HFF-Myc (cell line): ENCODE measurements at places on chromosomes 3 and 15.

DNA sequence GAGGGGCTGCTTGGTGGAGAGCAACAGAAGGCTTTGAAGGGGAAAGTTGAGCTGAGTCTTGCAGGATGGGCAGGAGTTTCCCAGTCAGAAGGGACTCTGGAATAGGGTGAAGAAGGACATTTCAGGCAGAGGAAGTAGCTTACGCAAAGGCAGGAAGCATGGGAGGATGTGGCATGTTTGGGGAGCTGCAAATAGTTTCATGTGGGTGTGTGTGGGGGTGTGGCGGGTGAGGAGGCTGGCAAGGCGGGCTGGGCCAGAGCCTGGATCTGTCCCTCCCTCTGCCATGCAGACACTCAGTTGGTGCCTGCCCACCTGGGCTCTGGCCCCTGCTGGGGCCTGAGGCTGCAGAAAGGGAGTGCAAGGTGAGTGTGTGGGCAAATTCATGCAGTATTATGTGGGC lies 10.4 kb downstream of the TEX264 start:
- no peak for DNase-seq

GRCh38 chr15:91110407-91110806 lies 10.3 kb downstream of the SV2B start:
- DNase-seq, result no peak

DNA sequence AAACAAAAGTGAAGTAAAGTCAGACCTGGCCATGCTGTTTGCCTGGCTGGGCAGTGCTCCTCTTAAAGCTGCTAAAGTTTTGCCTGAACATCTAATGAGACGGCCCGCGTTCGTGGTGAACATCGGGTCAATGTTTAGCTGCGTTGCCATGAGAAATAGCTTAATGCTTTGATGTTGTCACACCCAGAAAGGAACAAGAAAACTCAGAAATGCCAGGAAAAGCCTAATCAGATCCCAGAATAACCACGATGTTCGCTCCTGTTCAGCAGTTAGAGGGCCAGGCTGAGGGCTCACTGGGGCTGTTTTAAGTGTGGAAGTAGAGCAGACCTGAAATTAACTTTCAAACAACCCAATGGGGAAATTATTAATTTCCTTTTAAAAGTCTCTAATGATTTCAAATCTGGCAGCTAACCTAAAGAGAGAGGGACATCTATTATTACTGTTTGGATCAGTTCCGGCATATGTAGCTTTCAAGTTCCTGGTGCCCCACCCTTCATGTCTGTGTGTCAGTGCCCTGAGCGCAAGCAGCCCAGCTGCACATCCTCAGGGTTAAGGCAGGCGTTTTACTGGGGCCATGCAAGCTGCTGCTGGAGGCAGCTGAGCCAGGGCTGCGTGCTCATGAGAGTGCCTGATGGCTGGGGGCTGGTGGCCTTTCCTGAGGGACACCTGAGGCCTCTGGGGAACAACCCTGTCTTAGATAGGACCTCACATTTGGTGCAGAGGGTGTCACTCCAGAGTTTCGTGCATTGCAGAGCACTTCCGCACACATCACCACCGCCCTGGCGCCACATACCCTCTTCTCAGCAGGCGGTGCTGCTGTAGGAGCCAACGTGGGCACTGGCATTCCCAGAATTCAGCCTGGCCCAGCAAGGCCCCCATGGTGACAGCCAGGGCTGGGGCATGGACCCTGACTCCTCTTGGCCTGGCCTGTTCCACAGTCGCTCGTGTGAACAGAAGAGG lies 76.6 kb downstream of the LRRK1 start:
- no peak for DNase-seq

DNA sequence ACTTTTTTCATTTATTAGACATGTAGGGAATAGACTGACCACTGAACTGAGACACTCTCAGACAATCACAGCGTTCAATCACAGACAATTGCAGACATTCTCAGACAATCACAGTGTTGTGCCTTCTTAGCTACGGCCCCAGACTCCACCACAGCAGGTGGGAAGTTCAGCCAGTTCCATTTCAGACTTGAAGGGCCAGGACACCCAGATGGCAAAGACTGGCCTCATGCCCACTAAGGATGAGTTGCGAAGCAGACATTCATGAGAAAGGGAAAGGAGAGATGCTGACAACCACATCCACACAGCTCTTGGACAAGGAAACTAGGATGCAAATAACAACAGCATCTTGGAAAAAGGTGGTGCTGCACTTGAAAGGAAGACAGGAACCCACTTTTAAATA lies 21.9 kb upstream of the ALDH1L1 start:
- no peak for DNase-seq

DNA sequence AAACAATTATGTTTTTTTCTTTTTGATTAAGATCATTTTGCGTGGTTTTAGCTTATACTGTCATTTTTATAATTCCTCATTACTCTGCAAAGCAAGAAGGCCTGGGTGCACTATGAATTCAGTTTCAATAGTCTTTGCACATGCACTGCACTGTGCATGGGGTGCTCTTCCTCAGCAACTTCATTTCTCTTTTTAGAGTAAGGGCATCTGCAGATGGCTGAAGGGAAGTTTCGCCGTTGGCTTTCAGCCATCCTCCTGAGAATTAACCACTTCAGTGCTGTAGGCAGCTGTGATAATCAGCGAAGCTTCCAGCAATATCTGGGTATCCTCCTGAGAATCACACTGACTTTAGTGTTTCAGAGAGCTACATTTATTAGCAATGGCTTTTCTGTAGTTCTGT lies 284.8 kb downstream of the GBE1 start:
- no peak for DNase-seq

DNA sequence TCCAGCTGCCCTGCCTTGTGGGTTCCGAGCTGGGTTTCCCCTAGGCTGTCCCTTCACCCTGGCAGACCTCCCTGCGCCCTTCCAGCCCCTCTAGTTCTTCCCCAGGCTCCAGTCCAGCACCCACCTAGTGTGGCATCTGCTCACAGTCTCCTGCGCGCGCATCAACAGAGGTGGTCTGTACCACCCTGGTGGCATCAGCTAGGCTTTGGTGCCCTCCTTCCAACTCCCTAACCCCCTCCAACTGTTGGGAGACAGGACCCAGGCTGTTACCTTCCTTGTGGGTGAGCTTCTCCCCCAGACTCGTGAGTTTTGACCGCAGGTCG lies 8.0 kb downstream of the CALML4 start:
- no peak for DNase-seq

GRCh38 chr3:119731560-119732343 lies 28.9 kb downstream of the CFAP91 start:
- DNase-seq, result no peak

DNA sequence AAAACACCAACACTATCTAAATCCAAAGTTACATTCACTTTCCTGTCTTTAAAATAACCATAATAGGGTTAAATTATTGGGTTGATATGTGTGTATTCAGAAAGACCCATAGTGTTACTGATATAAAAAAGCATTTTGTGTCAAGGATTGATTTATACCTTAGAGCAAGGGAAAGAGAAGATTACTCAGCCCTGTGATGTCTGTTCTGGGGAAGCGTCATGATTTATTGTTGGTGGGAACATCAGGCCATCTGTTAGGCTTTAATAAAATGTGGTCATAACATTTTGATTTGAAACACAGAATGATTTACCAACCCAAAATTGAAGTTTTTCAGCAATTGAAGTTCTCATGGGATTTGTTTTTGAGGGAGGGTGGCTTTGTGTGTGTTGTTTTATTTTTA lies 33.2 kb downstream of the SIDT1 start:
- no peak for DNase-seq

GRCh38 chr3:151578495-151578894 lies 117.6 kb upstream of the IGSF10 start:
- DNase-seq, result no peak

DNA sequence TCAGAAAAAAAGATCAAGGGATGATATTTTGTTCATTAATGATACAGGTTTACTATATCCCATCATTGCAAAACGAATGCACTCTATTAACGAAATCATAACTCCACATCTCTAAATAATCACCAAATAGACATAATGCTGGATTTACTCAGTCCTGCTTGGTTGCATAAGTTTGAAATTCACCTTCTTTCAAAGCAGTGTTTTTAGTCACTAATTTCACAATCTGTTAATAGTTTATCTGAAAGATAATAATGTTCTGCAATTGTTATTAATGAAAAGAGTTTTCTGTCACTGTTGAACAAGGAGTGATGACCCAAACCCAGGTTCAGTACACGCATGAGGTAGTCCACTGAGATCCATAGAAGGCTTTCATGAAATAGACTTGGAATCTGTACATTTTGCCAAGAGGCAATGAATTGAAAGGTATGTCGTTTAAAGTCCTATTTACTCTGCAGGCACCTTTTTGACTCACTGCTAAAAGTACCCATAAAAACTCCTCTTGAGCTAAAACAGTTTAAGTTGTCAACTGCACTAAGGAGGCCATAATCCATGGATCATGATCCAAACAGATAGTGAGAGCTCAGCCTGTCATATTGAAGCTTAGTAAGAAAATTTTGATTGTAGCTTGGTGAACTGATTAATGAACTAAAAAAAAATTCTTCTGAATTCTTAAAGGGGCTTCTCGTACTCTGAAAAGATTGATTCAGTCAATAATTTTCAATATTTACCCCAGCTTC lies 75.6 kb upstream of the MBNL1 start:
- no peak for DNase-seq

- no peak for DNase-seq
Observed at GRCh38 chr3:193814166-193814892, 221.3 kb downstream of the OPA1 start.

GRCh38 chr15:55750706-55751105 lies 7.8 kb upstream of the PRTG start:
- no peak for DNase-seq

DNA sequence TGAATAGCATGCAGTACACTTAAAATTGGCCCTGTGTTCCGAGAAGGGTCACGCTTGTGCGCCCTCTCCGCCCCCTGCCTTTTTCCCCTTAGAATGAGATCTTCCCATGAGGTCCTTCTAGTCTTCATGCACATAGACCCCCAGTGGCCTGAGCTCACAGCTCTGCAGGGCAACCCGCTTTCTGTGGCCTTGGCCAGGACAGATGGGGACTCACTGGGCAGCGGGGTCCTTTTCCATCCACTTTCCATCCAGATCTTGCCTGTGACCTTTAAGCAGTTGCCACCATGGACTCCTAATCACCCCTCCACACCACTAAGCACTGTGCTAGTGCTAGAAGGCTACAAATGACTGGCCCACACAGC lies 244.4 kb downstream of the UACA start:
- DNase-seq, result no peak

DNA sequence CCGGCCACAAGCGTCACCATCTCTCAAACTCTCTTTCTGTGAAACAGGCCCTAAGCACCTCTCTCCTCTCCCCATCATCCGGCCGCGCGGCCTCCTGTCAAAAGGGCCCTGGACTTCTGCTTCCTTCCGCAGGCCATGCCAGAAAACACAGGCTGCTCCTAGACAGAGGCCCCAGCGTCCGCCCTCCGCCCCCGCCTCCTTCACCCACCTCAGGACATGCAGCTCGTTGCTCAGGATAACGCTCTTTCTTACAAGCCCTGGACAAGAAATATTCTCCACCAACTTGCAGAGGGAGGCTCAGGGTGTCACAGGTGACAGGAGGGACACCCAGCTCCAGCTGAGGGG lies 212.0 kb downstream of the XXYLT1 start:
- DNase-seq, result no peak

DNA sequence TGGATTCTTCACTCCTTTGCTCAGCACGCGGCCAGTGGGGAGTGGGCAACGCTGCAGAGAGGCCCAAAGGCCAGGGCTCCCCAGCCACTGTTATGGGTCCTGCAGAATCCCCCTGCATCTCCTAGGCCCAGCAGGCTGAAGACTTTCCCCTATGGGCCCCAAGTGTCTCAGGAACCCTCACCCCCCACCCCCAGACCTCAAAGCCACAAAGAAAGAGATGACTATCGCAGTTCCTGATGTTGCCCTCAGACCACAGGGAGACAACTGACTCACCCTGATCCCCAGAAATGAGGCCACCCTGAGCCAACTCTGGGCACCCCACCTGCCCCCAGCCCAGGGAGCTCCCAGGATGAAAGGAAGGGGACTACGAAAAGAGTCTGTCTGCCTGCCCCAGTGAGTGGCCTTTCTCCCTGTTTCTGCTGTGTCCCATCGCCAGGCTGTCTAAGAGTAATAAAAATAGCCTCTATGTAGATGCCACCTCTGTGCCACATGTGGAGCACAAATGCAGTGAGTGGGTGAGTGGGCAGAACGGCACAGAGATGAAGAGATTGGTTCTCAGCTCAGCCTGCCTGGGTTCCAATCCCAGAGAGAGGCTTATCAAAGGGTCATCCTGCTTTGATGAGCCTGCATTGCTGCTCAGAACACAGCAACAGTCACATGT lies 283.0 kb downstream of the UACA start:
- no peak for DNase-seq

DNA sequence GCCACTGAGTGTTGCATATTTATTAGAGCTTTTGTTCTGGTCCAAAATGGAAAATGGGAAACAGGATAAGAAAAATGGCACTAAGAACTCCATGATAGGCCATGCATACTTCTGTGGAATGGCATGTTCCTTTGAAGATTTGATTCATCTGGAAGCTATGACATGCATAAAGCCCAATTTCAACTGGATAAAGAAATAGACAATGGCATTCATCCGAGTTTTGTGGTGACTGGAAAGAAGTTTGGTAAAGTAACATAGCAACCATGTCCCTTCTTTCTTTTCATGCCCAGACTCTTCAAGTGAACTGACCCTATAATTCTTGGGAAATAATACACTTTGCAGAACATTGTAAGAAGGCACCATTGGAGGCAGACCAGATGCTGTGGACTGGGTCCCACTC lies 368.4 kb upstream of the IL12A start:
- no peak for DNase-seq

GRCh38 chr3:32359766-32360492 lies 31.7 kb upstream of the CMTM7 start:
- DNase-seq, result no peak

DNA sequence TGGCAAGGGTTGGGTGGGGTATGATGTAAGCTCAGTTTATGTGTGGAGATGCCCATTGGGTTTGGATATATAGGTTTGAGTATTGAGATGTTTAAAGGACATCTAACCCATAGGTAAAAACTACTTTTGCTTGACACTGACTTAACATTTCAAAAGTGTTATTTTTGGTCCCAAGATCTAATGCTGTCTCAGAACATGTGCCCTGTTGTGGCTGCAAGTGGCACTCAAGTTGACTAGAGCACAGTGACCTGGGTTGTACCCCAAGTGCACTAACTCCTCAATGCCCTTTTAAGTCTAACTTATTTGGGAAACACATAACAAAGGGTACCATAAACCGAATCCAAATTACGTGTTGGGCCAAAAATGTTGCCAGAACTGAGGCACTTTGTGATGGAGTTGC lies 56.5 kb upstream of the CCR4 start:
- DNase-seq, result no peak

DNA sequence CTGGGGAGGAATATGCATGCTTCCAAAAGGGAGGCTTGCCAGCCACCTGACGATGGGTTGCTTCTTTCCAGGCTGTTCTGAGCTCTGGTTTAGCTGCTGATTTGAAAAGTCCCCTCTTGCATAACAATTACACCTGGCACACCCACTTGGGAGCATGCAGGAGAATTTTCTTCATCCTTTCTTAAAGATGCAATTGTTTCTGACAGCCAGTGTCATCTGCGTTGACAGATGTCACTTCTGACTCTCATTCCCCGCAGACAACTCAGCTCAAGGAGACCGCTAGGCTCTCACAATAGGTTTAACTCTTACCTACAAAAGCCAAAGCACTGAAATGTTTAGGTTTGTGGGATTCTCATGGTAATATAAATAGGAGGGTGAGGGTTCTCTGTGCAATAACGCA lies 185.6 kb upstream of the SYNPR start:
- no peak for DNase-seq

- no peak for DNase-seq
Observed at GRCh38 chr3:142282503-142282902, 57.1 kb upstream of the GK5 start.
